ENCODE measurements at places on chromosomes 7 and 10. TPM values are rescaled to one million over a fixed set of nuclear protein-coding genes. Genes with fewer than 3 reads are reported as not detected.

DNA sequence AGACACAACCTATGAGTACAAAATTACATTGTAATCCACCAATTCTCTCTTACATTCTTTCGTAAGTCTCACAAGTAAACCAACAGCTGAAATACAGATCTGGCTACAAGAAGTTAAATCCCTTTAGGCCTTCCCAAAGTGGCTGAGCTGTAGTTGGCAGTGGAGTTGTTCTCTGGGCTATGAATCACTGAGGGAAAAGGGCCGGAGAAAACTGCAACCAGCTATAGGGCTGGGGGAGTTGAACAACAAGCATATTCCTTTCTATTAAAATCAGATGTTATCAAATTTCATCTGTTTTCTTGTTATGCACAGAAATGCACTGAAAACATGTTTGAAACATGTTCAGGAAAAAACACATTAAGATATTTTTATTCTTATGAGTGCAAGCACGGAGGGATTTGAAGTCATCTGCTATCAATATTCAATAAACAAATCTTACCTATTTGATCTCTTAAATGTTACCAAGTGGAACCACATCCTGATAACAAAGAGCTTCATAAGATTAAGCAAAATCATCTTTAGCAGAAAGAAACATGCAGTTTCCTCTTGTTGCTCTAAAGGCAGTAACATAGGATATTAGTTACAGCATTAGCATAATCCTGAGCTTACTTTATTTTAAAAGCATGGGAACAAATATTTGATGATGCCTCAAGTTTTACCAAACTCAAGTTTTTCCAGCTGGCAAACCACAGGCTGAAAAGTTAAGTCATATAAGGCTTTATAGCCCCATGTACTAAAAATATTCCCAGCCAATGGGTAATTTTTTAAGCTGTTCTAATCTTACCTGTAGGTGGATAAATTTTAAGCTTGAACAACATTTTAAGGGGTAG is 212.7 kb downstream of the TAX1BP1 start:
- DNase-seq, result no peak

GLI3 gene
- not detected for total RNA-seq

DNA sequence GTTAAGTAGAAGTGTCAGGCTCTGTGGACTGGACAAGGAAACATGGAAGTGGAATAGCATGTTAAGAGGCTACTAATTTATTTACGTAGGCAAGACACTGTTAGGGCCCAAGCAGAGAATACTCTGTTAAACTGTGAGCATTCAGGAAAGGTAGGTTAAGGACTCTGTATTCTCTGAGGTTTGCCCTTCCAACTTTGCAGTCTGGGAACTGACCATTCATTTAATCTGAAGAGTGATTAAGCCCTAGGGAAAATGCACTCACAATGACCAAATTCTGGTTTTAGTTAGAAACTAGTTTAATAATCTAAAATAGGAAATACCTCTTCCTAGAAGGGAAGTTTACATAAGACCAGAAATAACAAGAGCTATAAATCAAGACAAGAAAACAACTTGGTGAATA is 266.6 kb downstream of the SUGCT start:
- DNase-seq, result no peak

CRYGN gene
- total RNA-seq, result 0.74 TPM

SLC35G1 gene
- total RNA-seq, result 4.0 TPM

DNA sequence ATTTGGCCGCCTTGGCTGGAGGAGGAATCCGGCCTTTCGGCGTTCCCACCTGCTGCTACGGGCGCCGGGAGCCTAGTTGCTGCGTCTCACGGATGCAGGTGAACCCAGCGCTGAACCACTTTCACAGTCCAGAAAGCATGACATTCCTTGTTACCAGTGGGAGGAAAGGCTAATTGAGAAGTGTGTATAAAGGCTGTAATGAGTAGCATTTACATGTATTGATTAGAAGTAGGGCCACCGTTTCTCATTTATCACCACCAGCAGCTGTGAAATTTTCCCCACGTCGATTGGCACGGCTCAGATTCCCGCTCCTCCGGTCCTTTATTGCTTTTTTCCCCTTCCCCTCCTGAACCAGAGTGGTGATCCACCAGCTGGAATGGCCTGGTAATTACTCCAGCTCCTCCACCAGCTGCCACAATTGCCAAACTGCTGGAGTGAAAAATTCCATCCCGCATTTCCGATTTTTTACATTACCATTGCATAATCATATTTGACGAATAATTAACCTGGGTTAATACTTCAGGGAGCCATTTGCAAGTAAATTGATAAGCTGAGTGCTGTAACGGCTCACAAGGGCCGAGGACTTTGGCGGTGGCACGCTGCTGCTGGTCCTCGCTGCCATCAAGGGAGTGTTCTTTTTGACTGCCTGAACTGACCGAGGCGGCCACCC is 153.3 kb downstream of the POU6F2 start:
- no peak for DNase-seq

MYH16 gene
- not detected for total RNA-seq

TCAF2 gene
- total RNA-seq, result 31.7 TPM

GRCh38 chr10:79004311-79004710 is 64.5 kb upstream of the ZMIZ1 start:
- no peak for DNase-seq

SLC16A12 gene
- not detected for total RNA-seq

SPDYE2B gene
- not detected for total RNA-seq

DNA sequence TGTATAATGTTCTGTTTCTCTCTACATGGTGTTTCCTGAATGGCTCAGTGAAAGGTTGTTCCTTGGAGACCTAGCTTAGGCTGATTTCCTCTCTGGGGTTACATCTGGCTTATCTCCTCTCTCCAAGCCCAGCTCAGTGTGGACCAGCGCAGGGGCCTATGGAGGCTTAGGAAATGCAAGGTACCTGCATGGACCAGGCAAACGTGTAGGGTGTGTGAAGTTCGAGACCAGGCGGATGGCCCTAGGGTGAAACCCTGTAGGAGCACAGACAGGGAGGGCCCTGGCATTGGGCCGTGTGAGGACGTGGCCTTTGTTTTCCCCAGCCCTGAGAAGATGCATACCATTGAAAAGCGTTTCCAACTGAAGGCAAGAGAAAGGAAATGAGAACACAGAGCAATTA is 59.0 kb downstream of the DOCK1 start:
- DNase-seq, result no peak
